T-helper 1 cell treated with Interleukin-12 subunit alpha and Interleukin-12 subunit beta and Interleukin-4 antibody, amounts not matched to agents 30 ng/mL and 1 ng/mL, for 36 hours (primary cell): ENCODE measurements at places on chromosomes 1 and 21. TPM values are rescaled to one million over a fixed set of nuclear protein-coding genes. Genes with fewer than 3 reads are reported as not detected.

Gene DYNLT5
- total RNA-seq = not detected in 2 replicates

Gene PADI2
- not detected in 2 replicates for total RNA-seq

Gene IPP
- total RNA-seq = 12.5 and 14.0 TPM in 2 replicates

Gene DRAM2
- 27.6 and 31.1 TPM in 2 replicates for total RNA-seq

Gene RGS18
- 0.20 TPM in 2 replicates for total RNA-seq

Gene TNFRSF18
- 175 and 176 TPM in 2 replicates for total RNA-seq

Gene RGS8
- 0.17 TPM in 1 of 2 replicates, not detected in the other for total RNA-seq
